Subcutaneous adipose tissue (tissue), 4 donors: ENCODE measurements at places on chromosomes 7 and 10. TPM values are rescaled to one million over a fixed set of nuclear protein-coding genes. Genes with fewer than 3 reads are reported as not detected.

FUOM gene
- 16.5 TPM for total RNA-seq

ELMO1 gene
- total RNA-seq, result 129 TPM

SPDYE16 gene
- not detected for total RNA-seq

SNX8 gene
- total RNA-seq, result 63.3 TPM

COL17A1 gene
- 0.19 TPM for total RNA-seq

RBM28 gene
- total RNA-seq, result 27.5 TPM

BTBD16 gene
- not detected for total RNA-seq

KCNH2 gene
- total RNA-seq, result not detected

PRKAR2B gene
- total RNA-seq, result 407 TPM

DYNC1I1 gene
- 4.6 TPM for total RNA-seq

AUTS2 gene
- 46.9 TPM for total RNA-seq

NEUROG3 gene
- not detected for total RNA-seq

SORBS1 gene
- total RNA-seq, result 690 TPM

CYP3A4 gene
- total RNA-seq, result not detected

LLCFC1 gene
- total RNA-seq, result not detected

CPN1 gene
- not detected for total RNA-seq

AIMP2 gene
- total RNA-seq, result 19.4 TPM

OR2A42 gene
- total RNA-seq, result not detected

AKR1C3 gene
- 181 TPM for total RNA-seq

HOXA5 gene
- total RNA-seq, result 3.9 TPM

P4HA1 gene
- 27.3 TPM for total RNA-seq

IFIT5 gene
- total RNA-seq, result 20.2 TPM

RARRES2 gene
- total RNA-seq, result 263 TPM

NME8 gene
- total RNA-seq, result not detected

ABCB1 gene
- 1.0 TPM for total RNA-seq

ZMIZ2 gene
- total RNA-seq, result 21.1 TPM

LRRC17 gene
- 3.6 TPM for total RNA-seq

PPP1R17 gene
- total RNA-seq, result not detected

SPDYE1 gene
- total RNA-seq, result not detected

PTPN20 gene
- total RNA-seq, result 1.2 TPM

ZNF479 gene
- not detected for total RNA-seq

LHPP gene
- total RNA-seq, result 18.1 TPM

IFIT1B gene
- not detected for total RNA-seq

ASNS gene
- total RNA-seq, result 9.2 TPM

CAV2 gene
- total RNA-seq, result 173 TPM

RAPGEF5 gene
- 19.7 TPM for total RNA-seq

DENND2A gene
- 10.4 TPM for total RNA-seq

OPN4 gene
- 0.22 TPM for total RNA-seq

HTR5A gene
- not detected for total RNA-seq

VSIR gene
- total RNA-seq, result 66.7 TPM

SPDYE2B gene
- total RNA-seq, result not detected

LRWD1 gene
- total RNA-seq, result 8.1 TPM

LIPJ gene
- 0.75 TPM for total RNA-seq

SEMA3D gene
- 2.1 TPM for total RNA-seq

PARD3 gene
- total RNA-seq, result 50.0 TPM

OPALIN gene
- total RNA-seq, result not detected

TAS2R3 gene
- 1.9 TPM for total RNA-seq

GPR85 gene
- total RNA-seq, result 0.88 TPM

ASZ1 gene
- total RNA-seq, result not detected

NSMCE4A gene
- total RNA-seq, result 99.3 TPM

CCL24 gene
- 9.3 TPM for total RNA-seq

SPDYE6 gene
- total RNA-seq, result not detected

ATRNL1 gene
- total RNA-seq, result 0.98 TPM
